ENCODE measurements at places on chromosomes 13 and 19.

GRCh38 chr13:23684647-23685046 lies 114.4 kb downstream of the TNFRSF19 start:
- no peak for DNase-seq

GRCh38 chr13:24053519-24054251 lies 106.8 kb upstream of the SPATA13 start:
- DNase-seq, result peak; percentile 47

DNA sequence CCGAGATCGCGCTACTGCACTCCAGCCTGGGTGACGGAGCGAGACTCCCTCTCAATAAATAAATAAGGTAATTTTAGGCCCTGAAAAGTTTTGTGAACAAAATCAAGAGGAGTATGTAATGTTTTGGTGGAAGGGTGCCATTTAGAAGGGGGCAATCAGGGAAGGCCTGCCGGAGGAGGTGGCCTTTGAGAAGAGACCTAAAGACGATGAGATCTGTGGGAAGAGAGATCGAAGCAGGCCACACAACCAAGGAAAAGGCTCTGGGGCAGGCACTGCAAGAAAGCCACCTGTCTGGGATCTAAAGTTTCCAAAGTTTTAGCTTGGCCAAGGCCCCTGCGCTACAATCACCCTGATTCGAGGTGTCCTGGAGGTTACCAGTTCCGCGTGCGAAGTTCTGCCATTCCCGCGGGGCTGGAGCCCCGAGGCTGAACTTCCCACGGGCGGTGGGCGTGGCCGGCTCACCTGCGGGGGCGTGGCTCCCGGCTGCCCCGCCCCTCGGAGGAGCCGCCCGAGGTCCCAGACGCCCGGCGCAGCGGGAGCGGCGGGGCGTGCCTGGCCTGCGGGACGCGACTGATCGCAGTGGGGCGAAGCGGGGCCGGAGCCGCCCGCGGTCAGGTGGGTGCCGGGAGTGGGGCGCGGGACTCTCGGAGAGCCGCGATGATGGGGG lies at the start of gene KLC3:
TSS of gene KLC3 (plus strand) at position 519 of the 667 bp plus-strand sequence. CDS start 4,792 bp downstream, outside the sequence.
- DNase-seq, result no peak

DNA sequence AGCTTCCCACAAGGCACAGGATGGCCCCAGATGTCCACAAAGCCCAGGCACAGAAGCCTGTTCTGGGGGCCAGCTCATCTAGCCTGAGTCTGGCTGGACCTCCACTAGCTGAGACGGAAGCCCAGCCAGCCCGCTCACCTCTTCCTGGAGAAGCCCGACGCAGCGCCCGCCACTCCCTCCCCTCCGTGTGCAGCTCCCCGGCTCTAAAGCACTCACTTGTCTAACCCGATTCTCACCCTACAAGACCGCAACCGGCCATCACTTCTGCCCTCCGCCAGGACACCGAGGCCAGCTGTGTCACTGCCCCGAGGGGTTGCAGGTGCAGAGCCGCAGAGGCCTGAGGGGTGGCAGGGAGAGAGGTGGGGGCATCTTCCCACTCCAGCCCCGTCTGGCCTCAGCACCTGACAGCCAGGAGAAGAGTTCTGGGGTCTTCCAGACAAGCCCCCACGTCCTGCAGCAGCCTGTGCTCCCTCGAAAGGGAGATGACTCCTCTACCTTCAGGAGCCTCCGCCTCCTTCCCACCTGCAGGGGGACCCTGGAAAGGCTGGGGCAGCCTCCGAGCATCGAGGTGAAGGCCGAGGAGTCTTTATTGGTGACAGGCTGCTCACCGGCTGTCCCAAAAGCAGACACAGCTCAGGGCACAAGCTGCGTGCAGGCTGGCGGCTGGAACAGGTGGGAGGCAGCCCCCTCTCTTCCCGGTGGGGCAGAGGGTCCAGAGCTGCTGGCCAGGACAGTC lies 5.9 kb upstream of the DIRAS1 start:
- no peak for DNase-seq

DNA sequence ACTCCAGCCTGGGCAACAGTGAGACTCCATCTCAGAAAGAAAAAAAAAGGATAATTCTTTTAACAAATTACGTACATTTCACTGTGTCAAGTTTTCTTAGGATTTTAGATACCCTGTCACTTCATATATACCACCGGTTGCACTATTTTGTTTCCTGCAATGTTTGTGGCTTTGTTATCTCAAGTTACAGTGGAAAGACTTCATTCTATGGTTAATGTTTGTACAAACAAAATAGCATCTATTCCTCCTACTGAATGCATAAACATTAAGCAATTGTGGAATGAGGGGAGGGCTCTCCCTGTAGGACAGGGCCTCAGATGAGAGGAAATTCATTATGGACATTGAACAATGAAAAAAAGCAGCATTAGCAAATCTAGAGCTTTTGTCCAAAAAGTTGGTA lies 120.1 kb downstream of the DNAJC3 start:
- no peak for DNase-seq

DNA sequence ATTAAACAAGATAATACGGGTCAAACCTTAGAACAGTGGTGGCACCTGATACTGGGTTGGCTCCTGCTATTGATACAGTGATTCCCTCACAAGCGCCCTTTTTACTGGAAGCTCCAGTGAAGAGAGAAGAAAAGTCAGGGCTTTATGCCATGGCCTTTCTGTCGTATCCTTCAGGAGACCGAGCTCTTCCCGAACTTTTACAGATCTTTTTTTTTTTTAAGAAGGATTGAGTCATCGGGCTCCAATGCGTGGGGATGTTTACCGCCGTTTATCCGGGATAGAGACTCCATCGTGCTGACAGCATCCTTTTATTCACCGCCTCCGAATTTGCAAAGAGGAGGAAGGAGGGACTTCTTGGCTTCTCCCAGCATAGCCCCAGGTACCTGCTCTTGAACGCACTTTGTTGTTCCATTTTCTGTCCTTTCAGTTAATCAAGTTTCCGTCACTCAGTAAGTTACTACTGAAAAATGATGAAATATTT lies 574 bp downstream of the ZNF227 start:
- no peak for DNase-seq

DNA sequence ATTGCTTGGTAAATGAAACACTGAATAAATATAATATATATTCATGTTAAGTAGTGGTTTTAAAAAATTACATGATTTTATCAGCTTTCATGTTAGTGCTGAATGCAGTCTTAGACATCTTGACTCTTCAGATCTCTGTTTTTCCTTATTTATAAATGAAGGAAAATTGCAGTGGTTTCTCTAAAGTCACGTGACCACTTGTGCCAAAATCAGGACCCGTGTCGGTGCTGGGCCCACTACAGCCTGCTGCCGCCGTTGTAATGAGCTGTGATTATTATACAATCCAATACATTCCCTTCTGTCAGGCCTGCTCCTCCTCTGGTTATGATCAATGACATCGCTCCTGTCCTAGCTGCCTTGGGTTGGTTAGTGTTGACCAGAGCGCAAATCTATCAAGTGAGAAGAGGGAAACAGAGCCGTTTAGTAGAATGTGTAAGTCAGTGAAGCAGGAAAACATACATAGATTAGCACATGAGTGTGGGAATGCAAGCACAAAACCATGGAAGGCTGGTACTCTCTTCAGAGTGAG lies 88.2 kb downstream of the AKAP11 start:
- no peak for DNase-seq

Measured in AML-193 (cell line).